ENCODE measurements at places on chromosomes 2 and 18. TPM values are rescaled to one million over a fixed set of nuclear protein-coding genes. Genes with fewer than 3 reads are reported as not detected.

The CHMP3 gene
- total RNA-seq, result 50.6 TPM

The ITGB1BP1 gene
- total RNA-seq, result 46.2 TPM

The TMEM247 gene
- not detected for total RNA-seq

The CPLX4 gene
- not detected for total RNA-seq

Data from airway epithelial cell (primary cell).